ENCODE measurements at places on chromosomes 16 and 17. TPM values are rescaled to one million over a fixed set of nuclear protein-coding genes. Genes with fewer than 3 reads are reported as not detected.

- DNase-seq, result peak; percentile 9
Observed at GRCh38 chr16:83420206-83420760, 387.5 kb upstream of the HSBP1 start.

DNA sequence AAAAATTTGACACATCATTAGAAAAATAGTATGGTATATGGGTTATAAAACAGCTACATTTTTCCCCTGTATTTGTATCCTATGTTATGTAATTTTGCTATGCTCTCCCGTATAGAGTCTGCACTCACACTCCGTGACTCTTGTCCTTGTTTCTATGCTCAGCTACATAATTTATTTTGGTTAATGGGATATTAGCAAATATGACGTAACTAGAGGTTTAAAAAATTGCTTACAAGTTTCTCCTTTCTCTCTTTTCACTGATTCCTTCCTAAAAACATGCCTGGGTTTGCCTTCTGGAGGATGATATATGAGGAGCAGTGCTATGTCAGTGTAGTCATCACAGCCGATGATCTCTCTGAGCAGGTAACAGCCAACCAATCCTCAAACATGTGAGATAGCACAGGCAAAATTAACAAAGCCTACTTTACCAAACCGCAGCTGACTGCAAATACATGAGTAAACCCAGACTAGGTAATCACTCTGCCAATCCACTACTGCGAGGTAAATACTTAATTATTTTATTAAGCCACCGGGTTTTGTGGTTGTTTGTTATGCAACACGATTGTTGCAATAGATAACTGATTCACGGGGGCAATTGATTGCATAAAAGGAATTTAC is 126.9 kb downstream of the KIF2B start:
- no peak for DNase-seq

DNA sequence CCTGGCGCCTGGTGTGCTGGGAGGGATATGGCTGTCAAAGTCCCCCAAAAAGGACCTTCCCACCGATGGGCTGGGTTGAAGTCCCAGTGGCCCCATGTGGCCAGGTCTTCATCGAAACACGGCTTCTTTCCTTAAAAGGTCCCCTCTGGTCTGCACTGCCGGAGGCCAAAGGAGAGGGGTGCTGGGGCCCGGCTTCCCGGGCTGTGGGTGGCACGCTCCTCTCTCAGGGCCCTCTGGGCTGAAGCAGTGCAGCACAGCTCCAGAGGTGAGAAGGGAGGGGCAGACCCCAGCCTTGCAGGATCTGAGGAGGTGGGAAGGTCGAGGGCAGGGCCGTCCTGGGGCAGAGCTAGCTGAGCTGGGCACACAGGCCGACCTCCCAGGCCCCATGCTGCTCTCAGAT is 6.7 kb downstream of the NPTX1 start:
- DNase-seq, result no peak

- no peak for DNase-seq
Observed at GRCh38 chr17:68513932-68514331, 1.7 kb downstream of the PRKAR1A start.

DNA sequence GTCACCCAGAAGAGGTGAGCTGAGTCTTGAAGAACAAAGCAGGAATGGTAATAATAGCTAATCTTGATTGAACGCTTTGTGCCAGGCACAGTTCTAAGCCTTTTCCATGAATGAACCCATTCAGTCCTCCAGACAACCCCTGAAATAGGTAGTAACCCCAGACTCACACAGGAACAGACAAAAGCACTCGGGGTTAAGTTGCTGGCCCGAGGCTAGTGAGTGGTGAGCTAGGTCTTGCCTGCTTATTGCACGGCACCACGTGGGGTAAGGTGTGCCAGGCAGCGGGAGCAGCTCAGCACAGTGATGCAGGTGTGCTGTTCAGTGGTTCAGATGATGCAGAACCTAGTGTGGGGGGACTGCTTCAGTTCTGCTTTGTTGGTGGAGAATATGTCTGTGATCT is 181.6 kb downstream of the RAB11FIP4 start:
- no peak for DNase-seq

- DNase-seq, result no peak
Observed at GRCh38 chr17:15418781-15419180, 48.6 kb downstream of the CDRT4 start.

- DNase-seq, result no peak
Observed at GRCh38 chr17:14299280-14300141, 1.4 kb upstream of the HS3ST3B1 start.

DNA sequence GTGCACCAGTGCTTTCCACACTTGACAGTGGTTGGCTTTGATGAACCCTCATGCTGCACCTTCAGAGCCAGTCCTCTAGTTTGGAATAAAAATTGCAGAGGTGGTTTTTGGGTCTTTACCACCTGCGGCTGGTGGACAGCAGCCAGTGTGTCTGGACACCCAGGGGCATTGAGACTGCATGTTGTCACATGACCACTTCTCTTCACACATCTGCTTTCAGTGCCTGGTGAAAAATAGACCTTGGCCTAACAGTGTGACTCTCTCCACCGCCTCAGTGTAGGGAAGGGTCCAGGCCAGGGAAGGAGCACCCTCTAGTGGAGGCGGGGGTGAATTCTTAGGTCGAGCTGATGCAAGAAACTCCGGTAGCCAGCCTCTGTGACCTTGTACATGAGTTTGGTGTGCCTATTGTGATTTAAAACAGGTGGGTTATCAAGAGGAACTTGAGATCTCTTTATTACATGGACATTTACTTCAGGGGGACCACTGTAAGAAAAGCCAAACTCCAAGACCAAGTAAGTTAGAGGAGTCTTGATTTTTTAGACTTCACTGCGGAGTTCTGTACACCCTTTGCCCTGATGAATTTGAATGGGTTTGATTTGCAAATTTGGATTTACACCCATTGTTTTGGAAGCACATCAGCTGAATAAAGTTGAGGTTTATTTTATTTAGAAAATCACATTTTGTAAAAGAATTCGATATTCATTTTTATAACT is 17.9 kb downstream of the GOSR2 start:
- peak; percentile 76 for DNase-seq

- no peak for DNase-seq
Observed at GRCh38 chr16:60905811-60906210, 1130.4 kb downstream of the CDH8 start.

DNA sequence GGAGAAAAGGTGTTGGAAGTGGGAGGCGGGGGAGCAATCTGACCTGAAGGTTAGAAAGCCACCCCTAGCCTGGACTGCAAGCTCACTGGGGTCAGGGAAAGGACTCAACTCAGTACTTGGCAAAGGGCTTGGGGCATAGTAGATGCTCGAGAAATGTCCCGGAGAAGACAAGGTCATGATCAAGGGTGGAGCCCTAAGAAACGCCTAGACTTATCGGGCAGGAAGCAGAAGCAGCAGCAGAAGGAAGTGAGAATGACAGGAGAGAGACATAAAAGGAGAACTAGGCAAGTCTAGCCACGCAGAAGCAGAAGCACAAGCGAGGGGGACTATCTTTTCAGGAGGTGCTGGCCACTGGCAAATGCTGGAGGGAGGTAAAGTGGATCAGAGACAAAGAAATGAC is 10.2 kb downstream of the COTL1 start:
- no peak for DNase-seq

DNA sequence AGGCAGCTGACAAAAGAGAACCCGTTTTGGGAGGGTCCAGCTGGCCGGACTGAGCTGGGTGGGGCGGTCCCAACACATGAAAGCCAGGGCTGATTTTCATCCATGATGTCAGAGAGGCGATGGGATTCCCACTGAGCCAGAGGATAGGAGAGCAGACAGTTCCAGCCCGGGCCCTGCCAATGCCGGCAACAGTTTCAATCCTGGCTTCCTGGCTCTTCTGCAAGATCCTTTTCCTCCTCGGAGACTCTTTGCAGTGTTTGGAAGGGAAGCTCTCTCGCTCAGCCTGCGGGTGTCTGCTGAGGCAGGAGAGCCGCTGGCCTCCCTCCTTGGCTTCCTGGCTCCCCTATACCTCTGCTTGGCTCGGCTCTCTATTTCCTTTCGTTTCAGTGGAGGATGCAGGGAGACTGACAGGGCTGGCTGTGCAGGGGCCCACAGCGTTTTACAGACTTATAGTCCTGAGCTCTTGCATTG is 145.5 kb upstream of the SOX9 start:
- no peak for DNase-seq

DNA sequence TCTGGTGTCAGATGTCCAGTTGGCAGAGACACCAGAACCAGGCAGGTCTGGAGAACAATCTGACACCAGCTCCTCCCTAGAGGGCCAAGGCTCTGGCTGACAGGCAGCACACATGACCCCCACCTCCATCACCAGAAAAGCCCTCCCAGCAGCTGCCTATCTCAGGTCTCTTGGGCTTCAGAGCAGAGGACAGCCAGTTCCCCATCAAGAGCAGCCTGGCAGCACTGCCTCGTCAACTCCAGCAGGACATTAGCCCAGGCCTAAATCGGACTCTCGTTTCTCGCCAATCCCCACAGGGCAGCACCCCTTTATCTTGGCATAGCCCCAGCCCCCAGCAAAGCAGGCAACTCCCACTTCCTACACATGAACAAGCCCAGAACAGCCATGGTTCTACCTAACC is 4.4 kb downstream of the JUP start:
- DNase-seq, result no peak

DNA sequence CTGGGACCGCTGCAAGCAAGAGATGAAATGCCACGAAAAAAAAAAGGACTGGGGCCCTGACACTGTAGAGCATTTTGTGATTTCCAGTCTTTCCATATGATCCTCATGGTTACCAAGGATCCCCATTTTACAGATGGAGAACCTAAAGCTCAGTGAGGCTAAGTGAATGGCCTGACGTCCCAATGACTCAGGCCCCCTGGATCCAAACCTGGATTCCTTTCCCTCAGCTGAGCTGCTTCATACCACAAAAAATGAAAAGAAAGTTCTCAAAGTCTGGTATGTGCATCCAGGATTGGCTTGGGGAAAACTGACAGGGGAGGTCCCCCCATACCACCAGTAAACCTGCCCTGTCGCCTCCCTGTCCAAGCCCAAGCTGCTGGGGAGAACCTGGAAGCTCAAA is 80.5 kb downstream of the TEX14 start:
- no peak for DNase-seq

GRCh38 chr17:58289869-58290268 is 9.1 kb upstream of the MPO start:
- DNase-seq, result peak; percentile 7

GRCh38 chr16:66972983-66973382 is 11.9 kb downstream of the CES3 start:
- no peak for DNase-seq

GRCh38 chr17:40219594-40220338 is 662 bp downstream of the WIPF2 start:
- DNase-seq, result peak; percentile 23

DNA sequence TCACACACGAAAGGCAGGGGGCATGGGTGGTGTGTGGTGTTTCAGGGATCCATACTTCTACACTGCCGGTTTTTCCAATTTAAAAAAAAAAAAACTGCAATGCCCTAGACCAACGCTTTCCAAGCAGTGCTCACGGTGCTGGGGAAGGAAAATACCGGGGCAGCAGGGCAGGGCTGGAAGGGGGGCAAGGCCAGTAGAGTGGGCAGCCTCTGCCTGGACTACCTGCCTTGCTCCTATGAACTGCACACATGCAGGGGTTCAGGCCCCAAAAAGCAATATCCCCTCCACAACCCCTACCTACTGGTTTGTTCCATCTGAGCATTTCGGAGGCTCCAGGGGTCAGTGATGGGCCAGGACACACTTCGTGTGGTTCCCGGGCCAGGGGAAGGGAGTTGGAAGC is 29.4 kb downstream of the RPH3AL start:
- no peak for DNase-seq

DNA sequence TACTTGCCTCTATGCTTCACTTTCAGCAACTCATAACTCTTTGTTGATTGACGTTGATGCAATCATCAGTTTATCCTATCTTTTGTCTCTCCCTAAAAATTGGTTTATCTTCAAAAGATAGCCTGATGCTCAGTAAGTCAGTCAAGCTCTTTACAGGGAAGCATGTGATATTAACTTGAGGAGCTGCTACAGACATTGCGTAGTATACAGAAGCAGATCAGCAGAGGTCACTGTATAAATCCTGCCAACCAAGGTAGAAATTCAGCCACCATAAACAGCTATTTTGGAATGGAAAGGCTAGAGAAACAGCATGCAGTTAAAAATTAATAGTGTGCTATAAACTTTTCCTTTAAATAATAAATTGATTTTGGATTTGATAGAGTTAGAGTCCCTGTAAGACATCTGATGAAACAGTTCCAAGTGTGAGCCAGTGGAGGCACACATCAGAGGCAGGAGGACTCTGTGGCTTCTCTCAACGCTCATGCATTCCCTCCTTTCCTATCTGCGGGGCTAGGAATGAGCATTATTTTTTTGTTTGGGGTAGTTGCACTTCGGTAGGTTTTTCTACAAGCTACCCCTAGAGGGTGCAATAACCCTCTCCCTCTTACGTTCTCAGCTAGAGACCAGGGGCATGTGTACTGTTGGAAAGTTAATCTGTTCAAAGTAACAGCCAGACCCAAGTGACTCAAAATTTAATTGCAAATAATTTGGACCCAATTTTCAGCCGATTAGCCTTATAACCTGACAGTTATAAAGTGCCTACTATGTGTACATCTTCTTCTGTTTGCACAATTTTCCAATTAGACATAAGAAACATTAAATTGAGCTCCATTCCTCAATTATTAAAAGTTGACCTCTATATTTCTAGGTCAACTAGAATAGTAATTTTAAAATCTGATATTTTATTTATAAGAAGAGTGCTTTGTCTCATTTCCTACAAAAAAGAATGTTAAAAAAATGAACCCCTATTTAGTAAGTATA is 647.7 kb upstream of the SOX9 start:
- peak; percentile 56 for DNase-seq

- peak; percentile 8 for DNase-seq
Observed at GRCh38 chr16:84806256-84806889, 13.4 kb upstream of the CRISPLD2 start.

- DNase-seq, result no peak
Observed at GRCh38 chr17:38797828-38798227, 1.5 kb downstream of the PIP4K2B start.

The C1QL1 gene
- total RNA-seq, result 0.84 TPM

The GRB7 gene
- total RNA-seq, result 1.7 TPM

The FSCN2 gene
- total RNA-seq, result 0.46 TPM

The PRPSAP1 gene
- 41.0 TPM for total RNA-seq

The TBC1D26 gene
- total RNA-seq, result not detected

The MSRB1 gene
- 7.4 TPM for total RNA-seq

The DEXI gene
- 35.3 TPM for total RNA-seq

The TPSD1 gene
- not detected for total RNA-seq

The PAGR1 gene
- total RNA-seq, result 25.8 TPM
